ENCODE measurements at places on chromosomes 5 and 9.

DNA sequence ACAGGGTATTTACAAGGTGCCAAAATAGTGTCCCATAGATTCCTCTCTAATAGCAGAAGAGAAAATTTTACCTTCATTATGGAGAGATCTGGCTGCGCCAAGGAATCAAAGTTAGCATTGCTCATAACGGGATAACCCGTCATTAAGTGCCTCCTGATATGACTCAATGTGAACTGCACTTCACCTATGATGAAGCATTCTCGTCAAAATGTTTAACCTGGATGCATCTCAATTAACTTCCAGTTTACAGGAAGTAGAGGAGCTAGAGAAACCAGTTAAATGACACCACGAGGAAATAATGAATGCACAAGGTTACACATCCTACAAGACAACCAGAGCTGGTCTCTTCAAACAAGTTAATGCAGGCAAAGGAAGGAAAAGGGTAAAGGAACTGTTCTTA, 17.2 kb downstream of the FBXW11 start:
- no peak for DNase-seq

DNA sequence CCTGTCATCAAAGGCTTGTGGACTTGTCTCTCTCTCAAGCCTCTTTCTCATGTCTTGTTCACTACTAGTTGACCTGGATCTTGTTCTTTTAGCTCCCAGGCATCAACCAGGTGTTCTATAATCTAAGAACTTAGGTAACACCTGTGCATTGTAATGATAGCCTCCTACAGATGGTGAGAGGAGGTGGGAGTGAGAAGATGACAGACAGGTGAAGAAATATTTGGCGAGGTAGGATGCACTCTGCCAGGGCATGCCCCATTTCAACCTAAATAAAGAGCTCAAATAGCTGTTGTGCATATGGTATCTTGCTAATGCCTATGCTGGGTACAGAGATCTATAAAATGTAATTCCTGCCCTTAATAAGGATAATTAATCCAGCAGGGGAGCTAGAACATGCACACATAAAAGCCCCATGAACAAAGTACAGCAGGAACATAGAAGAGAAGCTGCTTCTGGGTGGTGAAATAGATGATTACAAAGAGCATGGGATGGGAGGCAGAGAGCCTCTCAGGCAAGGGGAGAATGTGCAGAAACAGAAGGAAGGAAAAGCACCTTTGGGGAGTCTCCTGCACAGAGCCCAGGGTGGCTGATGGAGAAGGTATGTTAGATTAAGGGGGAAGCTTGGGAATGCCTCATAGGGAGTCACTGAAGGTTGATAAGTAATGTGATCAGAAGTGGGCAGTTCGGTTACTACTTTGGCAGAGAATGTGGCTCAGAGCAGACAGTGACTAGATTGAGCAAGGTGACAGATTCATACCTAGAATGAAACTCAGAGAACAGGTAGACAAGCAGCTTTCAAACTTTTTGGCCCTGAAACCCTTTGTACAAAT, 28.0 kb upstream of the PLIN2 start:
- no peak for DNase-seq

DNA sequence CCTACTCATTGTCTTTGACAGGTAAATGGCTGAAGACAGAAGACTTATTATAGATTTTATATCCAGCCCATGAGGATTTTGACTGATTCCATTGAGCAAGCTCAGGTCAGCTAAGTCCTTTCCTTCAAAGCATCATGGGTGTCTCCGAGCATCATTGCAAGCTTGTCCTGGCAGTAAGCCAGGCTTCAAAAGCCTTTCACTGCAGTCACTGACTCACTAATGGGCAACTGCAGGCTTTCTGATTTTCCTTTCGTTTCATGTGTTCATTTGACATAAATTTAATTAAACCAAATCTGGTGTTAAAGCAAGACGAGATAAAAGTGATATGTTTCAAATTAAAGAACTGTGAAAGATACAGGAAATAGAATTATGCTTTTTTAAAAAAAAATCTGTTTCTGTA, 426.2 kb downstream of the ANXA1 start:
- no peak for DNase-seq

GRCh38 chr9:135945969-135946368, 15.2 kb downstream of the UBAC1 start:
- DNase-seq = no peak

- no peak for DNase-seq
Observed at GRCh38 chr5:24805230-24805629, 160.5 kb upstream of the CDH10 start.

GRCh38 chr9:5622016-5622415, 6.9 kb upstream of the RIC1 start:
- DNase-seq = no peak

- DNase-seq = no peak
Observed at GRCh38 chr9:109150925-109151545, 16.0 kb downstream of the FRRS1L start.

DNA sequence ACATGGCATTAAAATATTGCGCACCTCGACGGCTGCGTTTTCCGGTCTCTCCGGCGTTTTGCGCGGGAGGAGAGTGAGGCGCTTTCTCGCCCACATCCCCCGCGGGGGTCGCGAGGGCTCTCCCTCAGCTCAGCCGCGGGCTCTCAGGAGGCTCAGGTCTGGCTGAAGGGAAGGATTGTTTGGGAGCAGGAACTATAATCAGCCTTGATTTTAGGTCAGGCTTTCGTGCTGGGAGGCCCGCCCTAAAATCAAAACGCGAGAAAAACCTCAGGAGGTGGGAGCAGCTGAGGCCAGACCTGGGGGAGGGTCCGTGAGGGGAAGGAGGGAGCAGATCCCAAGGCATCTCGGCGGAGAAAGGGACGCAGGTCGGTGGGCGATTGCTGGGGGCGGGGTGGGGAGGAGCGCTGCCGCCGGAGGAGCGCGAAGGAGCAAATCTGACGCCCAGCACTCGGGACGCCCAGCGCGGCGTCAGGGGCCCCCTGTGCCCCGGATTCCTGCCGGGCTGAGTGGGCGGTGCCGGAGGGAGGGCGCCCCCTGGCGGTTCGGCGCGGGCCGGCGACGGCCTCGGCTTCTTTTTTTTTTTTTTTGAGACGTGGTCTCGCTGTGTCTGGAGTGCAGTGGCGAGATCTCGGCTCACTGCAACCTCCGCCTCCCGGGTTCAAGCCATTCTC, 18.7 kb upstream of the RNF130 start:
- peak; percentile 71 for DNase-seq

DNA sequence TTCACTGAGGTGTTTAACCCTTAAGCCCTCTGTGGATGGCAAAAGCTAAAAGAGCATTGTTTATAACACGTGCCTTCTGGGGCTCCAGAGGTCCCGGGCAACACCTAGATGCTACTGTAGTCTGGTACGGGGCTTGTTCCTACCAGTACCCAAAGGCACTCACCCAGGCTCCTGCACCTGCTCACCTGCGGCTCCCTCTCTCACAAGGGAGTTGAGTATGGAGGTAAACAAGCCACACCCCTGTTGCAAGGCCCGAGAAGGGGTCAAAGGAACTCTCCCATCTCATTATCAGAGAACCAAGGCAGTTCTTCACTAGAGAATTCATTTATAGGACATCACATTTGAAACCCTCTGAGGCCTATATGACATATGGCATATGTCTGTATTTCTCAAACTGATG, 53.4 kb upstream of the IL6ST start:
- no peak for DNase-seq

DNA sequence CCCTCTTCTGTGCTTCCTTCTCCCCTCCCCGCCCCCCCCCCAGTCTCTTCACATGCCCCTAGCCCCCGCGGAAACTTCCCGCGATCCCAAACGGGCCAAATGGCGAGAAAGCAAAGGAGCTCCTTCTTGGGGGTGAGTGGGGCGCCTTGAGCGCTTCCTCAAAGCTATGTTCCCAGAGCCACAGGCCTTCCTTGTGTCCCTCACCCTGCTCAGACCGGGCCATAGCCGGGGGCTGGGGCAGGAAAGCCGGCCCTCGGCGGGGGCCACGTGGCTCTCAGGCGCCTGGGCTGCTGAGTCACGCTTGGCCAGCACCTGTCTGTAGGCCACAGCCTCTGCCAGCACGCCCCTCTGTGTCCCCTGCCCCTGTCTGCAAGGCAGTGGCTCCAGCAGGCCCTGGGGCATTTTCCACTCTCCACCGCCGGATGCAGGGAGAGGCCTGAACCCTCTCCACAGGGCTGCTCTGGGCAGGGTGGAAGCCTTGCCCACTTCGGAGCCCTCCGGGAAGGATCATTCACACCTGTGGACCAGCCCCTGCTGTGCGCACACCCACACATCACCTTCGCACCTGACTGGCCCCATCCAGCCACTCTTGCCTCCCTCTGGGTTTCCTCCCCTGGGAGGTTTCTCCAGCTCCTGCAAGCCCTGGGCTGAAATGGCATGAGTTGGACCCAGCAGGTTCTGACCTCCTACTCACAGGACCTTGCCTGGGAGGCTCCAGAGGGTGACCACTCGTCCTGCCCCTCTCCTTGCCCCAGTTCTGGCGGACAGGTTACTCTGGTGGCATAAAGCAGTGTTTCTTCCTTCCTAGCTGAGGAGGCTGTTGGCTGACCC, 1.2 kb upstream of the SQSTM1 start:
- no peak for DNase-seq

GRCh38 chr5:43484106-43484849, 613 bp upstream of the TMEM267 start:
- DNase-seq = peak; percentile 73

GRCh38 chr5:6404129-6404528, 25.8 kb upstream of the MED10 start:
- no peak for DNase-seq

- DNase-seq = no peak
Observed at GRCh38 chr5:178532666-178533065, 57.5 kb downstream of the COL23A1 start.

- no peak for DNase-seq
Observed at GRCh38 chr9:36025746-36026145, 11.0 kb upstream of the RECK start.

DNA sequence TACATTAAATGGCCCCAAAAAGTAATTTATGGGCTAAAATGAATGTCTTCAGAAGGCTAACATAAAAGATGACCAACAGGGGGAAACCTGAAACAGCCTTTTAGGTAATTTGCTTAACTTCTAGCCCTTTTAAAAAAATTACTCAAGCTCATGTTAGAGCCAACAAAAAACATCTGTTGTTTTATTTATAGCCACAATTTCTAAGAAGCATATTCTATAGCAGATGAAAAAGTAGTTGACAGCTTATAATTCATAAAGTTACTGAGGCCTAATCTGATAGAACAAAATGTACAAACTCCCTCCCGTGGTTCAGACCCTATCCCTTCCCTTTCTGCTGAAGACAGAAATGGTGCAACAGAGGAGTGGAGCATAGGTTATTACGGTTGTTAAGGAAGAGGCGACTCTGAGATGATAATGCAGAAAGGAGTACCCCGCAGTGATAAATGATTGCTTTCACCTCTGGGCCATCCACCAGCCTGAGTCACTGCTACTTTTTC, 46.1 kb downstream of the PIK3R1 start:
- no peak for DNase-seq

DNA sequence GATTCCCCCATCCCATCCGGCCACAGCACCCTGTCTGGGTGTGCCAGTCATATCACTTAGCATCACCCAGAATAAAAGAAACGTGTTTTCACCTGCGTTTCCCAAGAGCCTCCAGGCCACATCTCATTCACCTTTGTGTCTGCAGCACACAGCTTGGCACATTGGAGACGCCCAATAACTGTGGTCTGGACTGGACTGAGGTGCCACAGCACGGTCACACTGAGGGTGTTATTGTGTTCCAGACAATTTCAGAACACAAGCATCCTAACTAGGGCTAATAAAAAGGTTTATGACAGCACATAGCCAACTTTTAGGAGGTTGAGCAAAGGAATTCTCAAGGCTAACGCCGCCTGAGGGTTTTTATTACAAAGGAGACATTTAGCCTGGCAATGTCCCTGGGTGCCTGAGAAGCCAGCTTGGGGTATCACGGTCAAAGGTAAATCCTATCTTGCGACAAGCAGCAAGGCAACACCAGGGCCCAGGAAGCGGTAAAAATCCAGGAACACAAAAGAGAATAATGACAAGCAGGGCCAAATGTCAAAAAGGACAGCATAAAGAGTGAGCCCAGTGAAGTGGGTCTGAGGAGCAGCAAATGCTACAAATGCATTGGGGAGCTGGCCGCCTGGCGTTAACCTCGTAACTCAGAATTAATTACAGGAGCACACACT, 3.4 kb downstream of the EPB41L4B start:
- DNase-seq = no peak

DNA sequence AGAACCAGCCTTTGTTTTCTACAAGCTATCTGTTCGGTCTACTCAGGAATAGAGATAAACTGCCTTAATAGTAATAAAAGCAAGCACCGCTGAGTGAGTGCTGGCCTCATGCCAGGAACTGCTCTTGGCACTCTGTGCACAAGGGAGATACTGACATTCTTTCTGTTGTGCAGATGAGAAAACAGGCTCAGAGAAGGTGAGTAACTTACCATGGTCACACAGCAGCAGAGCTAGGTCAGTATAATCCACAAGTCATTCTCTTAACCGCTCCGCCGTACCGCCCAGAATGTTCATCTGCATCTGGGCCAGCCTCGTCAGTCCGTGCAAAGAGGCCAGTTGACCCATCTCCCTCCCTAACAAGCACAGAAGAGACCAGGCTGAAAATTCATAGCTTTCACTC, 27.4 kb downstream of the QRFP start:
- DNase-seq = no peak

GRCh38 chr9:73151653-73152542, at the start of gene ANXA1:
TSS of gene ANXA1 (plus strand) at chr9:73151865. CDS start at chr9:73158536, 6,671 bp downstream.
- no peak for DNase-seq

GRCh38 chr9:83081846-83082245, 18.9 kb upstream of the RASEF start:
- DNase-seq = no peak

- no peak for DNase-seq
Observed at GRCh38 chr5:105952875-105953274, 1717.9 kb downstream of the EFNA5 start.

GRCh38 chr5:36763454-36763853, 113.1 kb upstream of the NIPBL start:
- DNase-seq = no peak

GRCh38 chr5:101431201-101431600, 528.1 kb upstream of the ST8SIA4 start:
- no peak for DNase-seq

DNA sequence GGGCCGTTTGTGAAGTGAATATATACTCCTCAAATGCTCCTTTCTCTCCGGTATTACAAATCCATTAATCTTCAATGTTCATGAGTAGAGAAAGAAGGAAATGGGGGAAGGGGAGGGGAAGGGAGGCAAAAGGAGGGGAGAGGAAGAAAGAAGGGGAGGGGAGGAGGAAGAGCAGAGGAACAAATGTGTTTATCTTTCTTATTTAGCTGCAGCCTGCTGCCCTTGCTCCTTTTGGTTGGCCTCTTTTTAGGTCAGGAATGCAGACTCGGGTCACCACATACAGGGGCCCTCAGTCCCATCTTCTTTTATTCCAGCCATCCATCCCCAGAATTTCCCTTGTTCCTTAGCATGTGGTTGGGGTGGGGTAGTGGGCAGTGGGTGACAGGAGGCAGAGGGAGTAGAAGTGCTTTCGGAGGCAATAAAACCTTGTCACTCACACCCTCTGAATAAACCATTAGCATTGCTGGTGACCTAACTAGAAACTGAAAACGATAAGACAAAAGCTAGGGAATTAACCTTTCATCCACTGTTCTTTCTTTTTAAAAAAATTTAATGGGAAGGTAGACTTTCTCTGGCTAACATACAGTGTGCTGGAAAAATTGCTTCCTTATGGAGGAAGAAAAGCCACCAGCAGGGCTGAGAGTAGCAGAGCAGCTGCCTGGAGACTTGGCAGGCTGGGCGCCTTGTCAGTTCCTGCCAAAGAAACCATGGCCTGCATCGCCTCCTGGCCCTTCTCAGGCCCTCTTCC, 16.8 kb upstream of the PRLR start:
- DNase-seq = no peak

GRCh38 chr9:127634698-127635097, 22.6 kb downstream of the STXBP1 start:
- DNase-seq = no peak

GRCh38 chr9:82524407-82524806, 535.8 kb downstream of the SPATA31D1 start:
- DNase-seq = no peak

Measured in stimulated activated CD8-positive, alpha-beta memory T cell treated with anti-CD3 and anti-CD28 coated beads, Interleukin-2, amount 100 ng/mL, for 48 hours (primary cell).